ENCODE measurements at places on chromosomes 16 and 17. TPM values are rescaled to one million over a fixed set of nuclear protein-coding genes. Genes with fewer than 3 reads are reported as not detected.

GRCh38 chr16:67594256-67594915, 32.1 kb downstream of the CTCF start:
- DNase-seq: no peak

- peak; percentile 62 for DNase-seq
These were observed 5.0 kb upstream of the CCL4L2 start for GRCh38 chr17:36205637-36206485.

DNA sequence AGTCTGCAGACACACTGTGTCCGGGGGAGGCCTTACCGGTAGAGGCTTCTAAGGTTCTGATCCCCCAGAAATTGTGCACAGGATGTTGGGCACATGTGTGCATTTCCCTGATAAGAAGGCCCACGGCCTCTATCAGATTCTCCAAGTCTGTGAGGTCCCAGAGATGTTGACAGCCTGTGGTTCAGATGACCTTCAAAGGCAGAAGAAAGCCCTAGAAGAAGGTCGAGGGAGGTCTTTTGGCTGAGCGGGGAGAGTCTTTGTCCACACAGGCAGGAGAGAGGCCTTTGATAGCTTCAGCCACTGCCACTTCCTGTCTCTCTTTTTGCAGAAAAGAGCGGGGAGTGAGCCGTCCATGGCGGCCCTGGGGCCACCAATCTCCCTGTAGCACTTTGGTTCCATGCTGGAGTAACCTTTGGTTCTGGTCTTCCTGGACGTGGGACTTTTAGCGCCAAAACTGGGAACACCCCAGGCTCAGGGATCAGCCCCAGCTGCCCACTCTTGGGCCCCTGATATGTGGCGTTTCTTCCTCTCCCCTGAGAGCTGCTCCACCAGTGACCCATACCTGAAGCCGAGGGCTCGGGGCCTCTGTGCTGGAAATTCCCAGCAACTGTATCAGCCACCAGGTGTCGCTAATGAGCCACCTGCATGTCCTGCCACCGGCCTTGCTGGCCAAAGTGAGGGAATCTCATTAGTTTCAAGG, 28.1 kb upstream of the LGALS9 start:
- peak; percentile 95 for DNase-seq

DNA sequence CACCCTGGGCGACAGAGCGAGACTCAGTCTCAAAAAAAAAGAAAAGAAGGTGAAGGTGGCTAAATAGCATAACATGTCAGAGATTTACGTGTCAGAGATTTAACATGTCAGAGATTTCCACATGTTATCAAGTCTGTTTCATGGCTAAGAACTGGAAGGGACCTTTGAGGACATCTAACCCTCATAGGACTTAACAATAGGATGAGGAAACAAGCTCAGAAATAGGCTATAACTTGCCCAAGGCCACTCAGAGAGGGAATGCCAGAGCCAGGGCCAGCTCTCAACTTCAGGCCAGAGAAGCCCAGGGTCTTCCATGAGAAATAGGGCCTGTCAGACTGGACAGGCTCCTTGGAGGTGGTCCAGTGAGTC, 26.8 kb upstream of the ZNF629 start:
- no peak for DNase-seq

DNA sequence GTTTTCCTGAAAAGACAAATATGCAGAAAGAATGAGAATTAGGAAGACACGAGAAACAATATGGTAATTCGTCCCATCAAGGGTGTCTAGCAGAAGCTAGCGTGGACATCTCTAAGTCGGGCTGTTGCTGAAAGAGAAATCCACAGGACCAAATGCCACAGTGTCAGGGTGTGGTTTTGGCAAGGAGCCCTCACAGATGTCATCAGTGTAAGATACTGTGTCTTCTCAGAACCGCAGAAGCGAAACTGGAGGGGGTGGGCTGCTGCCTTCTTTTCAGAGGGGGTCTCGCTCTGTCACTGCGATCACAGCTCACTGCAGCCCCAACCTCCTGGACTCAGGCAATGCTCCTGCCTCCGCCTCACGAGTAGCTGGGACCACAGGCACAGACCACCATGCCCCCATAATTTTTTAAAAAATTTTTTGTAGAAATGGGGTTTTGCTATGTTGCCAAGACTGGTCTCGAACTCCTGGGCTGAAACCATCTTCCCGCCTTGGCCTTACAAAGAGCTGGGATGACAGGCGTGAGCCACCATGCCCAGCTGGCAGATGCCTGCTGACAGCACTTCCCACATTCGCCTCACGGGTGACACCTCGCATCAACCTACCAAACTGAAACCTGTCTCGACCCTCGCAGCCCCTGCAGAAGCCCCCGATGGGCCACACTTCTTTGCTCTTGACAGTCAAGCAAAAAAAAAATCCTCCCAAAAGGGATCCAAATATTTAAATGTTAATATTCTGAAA, 26.2 kb downstream of the TRAP1 start:
- DNase-seq: no peak

- DNase-seq: no peak
These were observed 138.3 kb downstream of the SOCS1 start for GRCh38 chr16:11117576-11118211.

- no peak for DNase-seq
These were observed 17.1 kb downstream of the RND2 start for GRCh38 chr17:43042025-43042628.

DNA sequence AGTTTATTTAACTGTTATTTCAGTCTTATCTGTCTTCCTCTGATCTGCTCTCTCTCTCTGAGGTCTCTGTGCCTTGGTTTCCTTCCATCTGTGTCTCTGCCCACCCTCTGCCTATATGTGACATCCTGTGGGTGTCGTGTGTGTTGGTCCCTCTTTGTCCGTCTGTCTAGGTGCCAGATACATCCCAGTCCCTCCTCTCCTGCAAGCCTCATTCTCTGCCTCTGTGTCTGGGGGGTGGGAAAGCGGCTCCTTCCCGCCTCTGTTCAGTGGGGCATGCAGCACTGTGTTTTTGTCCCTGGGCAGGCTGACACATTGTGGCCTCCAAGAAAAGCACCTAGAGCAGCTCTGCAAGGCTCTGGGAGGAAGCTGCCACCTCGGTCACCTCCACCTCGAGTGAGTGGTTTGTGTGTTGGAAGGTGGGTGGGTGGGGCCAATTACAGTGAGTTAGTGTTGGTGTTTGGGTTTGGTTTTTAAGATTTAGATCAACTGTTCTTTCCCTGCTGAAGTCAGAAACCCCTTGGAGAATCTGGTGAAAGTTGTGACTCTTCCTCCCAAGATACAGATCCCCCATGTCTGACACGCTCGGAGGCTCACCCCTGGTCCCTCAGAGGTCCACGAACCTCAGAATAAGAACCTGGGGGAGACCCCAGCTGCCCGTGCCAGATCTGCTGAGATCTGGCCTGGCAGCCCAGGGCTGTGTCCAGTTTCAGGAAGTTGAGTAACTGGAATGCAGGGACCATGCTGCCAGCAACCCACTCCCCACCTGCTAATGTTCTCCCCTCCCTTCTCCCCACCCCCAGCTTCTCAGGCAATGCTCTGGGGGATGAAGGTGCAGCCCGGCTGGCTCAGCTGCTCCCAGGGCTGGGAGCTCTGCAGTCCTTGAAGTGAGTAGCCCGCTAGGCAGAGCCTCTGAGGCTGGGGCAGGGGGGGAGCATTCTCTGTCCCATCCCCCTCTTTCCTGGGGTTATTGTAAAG, 50.9 kb upstream of the CPNE2 start:
- no peak for DNase-seq

GRCh38 chr17:50348522-50349242, 2.8 kb downstream of the XYLT2 start:
- no peak for DNase-seq

- no peak for DNase-seq
These were observed 4.4 kb downstream of the SNAI3 start for GRCh38 chr16:88681709-88682451.

- DNase-seq: no peak
These were observed 204.6 kb downstream of the STX8 start for GRCh38 chr17:9371019-9371418.

- no peak for DNase-seq
These were observed at the start of gene MARCHF10 for GRCh38 chr17:62807812-62808575. TSS of gene MARCHF10 (minus strand) at chr17:62808314. CDS start at chr17:62801735, 6,579 bp downstream.

DNA sequence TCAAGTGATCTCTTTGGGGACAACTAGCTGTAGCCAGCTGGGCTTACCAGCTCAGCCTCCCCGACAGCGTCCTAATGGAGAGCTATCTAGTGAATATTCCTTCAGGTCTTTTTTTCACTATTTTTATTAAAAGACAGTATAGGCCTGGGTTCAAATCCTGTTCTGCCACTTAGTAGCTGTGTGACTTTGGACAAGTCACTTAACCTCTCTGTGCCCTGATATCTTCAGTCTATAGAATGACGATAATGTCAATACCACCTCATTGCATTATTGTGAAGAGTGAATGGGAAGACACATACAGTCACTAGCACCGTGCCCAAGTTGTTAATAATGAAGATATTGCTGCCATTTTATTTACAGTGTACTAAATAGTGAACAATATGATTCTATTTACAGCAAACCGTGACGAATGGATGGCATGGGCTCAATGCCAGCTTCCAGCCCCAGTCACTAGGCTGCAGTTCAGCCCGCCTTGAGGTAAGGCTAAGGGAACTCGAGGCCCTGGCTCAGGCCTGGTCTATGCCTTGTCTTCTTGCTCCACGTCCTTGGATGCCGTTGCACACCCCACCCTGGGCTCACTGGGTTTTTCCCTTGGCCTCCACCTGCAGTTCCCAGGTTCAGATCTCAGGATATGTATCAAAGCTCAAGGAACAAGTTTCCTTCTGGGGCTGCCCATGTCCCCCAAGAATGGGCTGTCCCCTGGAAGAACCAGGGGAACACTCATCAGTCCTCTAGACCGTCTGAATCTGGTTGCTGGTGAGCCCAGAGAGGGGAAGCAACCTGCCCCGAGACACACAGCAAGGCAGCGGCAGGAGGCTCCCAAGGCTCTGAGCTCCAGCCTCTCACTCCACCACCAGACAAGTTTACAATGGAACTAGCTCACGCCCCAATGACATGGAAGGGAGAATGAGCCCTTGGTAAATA, 95.4 kb upstream of the TNRC6C start:
- no peak for DNase-seq

DNA sequence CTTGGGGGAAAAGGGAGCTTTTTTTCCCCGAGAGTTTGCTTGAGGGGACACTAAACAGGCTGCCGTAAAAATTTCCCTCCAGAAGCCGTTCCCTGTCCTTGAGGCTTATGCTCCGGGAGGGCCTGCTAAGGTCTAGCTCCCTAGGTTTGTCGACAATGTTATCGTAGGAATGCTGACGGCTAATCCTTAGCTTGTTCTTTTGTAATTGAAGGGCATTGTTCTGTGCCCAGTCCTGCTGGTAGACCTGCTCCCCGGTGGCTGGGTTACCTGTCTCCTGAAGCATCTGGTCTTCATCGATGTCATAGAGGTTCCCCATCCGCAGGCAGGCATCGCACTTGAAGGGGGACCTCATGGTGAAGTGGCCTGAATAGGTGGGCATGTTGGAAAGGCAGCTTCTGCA, 418.7 kb downstream of the GRIN2A start:
- DNase-seq: no peak

The DLX4 gene
- total RNA-seq: not detected

The DECR2 gene
- total RNA-seq: 11.8 TPM

The RHOT1 gene
- total RNA-seq: 46.1 TPM

The SLC38A8 gene
- total RNA-seq: not detected

The CORO1A gene
- total RNA-seq: 17.2 TPM

The KRTAP4-3 gene
- total RNA-seq: not detected

The PYCARD gene
- total RNA-seq: 26.0 TPM

The SLC13A2 gene
- not detected for total RNA-seq

The SKAP1 gene
- 1.7 TPM for total RNA-seq

The ENPP7 gene
- not detected for total RNA-seq

The P2RX1 gene
- 3.7 TPM for total RNA-seq
